Psoas muscle (tissue), 8 donors: ENCODE measurements at places on chromosomes 12 and 14. TPM values are rescaled to one million over a fixed set of nuclear protein-coding genes. Genes with fewer than 3 reads are reported as not detected.

- H3K36me3 ChIP-seq: no peaks in the 10 kb centered on the region
- DNase-seq: no peak
- H3K4me3 ChIP-seq: no peak overlapping the region
- no peak overlapping the region for H3K27ac ChIP-seq
- H3K4me1 ChIP-seq: no peaks in the 10 kb centered on the region
These were observed 96.2 kb upstream of the PTPRB start for GRCh38 chr12:70733385-70733784.

Gene ASCL1
- not detected for polyA plus RNA-seq

DNA sequence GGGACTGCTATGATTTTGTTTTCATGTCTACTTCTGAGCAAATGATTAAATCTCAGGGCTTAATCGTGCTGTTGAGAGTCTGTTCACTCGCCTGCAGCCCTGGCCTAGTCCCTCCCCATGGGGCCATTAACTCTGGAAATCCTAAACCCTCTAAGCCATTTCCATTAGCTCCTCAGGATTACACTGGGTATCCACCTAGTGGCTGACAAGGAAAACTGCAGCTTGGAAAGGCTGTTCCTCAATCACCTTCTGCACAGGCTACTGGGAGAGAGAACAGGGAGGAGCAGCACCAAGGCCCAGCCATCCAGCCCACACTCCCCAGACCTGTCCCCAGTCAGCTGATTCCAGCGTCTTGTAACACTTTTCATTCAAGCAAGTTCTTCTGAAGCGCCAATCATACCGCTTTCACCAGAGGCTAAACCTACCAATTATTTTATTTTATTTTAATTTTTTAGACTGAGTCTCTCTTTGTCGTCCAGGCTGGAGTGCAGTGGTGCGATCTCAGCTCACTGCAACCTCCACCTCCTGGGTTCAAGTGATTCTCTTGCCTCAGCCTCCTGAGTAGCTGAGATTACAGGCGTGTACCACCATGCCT lies 48.7 kb downstream of the NEUROD4 start:
- H3K4me3 ChIP-seq: no peak overlapping the region
- H3K27me3 ChIP-seq: no peaks in the 10 kb centered on the region
- no peaks in the 10 kb centered on the region for H3K4me1 ChIP-seq
- no peaks in the 10 kb centered on the region for H3K36me3 ChIP-seq
- H3K27ac ChIP-seq: no peak overlapping the region

Gene VCPKMT
- 8.0 TPM for polyA plus RNA-seq

Gene SYNE3
- polyA plus RNA-seq: 0.45 TPM

Gene CHGA
- 0.14 TPM for polyA plus RNA-seq

DNA sequence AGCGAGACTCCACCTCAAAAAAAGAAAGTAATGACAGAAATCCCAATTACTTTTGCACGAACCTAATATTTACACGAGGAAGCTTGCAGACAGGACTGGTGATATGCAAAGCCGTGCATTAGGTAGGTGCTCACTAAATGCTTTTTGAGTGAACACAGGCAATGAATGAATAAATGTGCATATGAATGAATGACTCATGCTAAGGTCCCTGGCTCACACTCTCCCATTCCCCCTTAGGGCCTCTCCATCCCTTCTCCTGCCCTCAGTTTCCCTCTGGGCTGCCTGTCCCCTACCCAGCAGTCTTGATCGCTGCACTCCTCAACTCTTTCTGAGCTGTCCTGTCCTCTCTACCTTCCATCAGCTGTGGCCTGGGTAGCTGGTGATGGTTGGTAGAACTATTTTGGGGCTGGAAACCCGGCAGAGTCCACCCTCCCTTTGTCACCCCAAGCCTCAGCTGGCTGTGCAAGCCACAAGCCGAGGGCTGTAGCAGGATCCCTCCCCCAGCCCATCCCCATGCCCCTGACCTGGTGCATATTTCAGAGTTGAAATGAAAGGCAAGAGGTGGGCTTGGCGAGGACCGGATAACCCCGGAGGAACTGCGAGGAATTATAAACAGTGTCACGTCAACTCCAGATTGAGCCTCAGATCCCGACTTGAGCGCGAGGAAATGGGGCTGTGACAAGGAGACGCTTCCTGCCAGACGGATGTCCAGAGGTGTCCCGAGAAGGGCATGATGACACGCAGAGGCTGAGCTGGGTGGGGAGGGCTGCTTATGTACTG lies 191.7 kb upstream of the GSC start:
- no peaks in the 10 kb centered on the region for H3K4me1 ChIP-seq
- DNase-seq: no peak
- H3K4me3 ChIP-seq: no peak overlapping the region
- no peak overlapping the region for H3K27ac ChIP-seq

DNA sequence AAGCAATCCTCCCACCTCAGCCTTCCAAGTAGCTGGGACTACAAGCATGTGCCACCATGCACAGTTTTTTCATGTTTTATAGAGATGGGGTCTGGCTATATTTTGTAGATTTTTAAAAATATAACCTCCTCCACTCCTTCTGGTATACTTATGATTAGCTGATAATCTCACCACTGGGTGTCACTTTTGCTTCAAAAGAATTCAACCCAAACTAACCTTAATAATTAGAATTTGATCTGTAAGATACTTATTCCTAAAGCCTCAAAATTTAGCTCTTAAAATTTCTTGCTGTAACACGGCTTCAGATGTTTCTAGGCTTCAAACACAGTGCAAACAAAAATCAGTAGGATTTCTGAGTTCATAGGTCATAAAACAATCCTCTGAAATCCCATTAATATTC lies 130.3 kb downstream of the CEP83 start:
- H3K36me3 ChIP-seq: no peaks in the 10 kb centered on the region
- no peak overlapping the region for H3K27ac ChIP-seq
- H3K4me1 ChIP-seq: no peaks in the 10 kb centered on the region
- DNase-seq: no peak
- H3K27me3 ChIP-seq: no peaks in the 10 kb centered on the region
- H3K4me3 ChIP-seq: no peak overlapping the region

DNA sequence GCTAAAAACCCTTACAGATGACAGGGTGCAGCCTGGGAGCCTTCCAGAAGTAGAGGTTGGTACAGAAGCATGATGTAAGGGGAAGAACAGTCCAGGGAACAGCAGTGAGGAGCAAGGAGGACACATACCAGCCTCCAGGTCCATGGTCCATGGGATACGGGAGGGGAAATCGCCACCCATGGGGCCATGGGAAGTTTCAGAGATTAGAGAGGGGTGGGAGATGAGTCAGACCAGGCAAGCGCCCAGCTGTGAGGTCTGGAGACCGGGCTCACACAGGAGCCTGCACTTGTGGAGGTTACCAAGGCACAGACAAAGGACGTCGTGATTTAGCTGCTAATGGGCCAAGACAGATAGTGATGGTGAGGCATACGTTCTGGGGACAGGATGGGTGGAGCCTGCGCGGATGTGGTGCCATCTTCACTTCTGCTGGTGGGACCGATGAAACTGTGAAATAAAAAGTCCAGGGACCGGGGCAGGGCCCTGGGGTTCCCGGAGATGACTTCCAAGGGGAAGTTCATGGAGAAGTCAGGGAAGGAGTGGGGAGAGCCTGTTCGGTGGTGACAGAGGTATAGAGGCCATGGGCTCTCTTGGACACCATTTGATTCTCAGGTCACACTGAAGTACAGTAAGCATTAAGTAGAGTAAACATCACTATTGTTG lies 17.7 kb upstream of the LRP1-AS start:
- DNase-seq: no peak
- H3K27me3 ChIP-seq: no peaks in the 10 kb centered on the region
- no peaks in the 10 kb centered on the region for H3K36me3 ChIP-seq
- no peak overlapping the region for H3K4me3 ChIP-seq
- no peaks in the 10 kb centered on the region for H3K4me1 ChIP-seq
- no peak overlapping the region for H3K27ac ChIP-seq
